ENCODE measurements at places on chromosomes 13 and 19. TPM values are rescaled to one million over a fixed set of nuclear protein-coding genes. Genes with fewer than 3 reads are reported as not detected.

DNA sequence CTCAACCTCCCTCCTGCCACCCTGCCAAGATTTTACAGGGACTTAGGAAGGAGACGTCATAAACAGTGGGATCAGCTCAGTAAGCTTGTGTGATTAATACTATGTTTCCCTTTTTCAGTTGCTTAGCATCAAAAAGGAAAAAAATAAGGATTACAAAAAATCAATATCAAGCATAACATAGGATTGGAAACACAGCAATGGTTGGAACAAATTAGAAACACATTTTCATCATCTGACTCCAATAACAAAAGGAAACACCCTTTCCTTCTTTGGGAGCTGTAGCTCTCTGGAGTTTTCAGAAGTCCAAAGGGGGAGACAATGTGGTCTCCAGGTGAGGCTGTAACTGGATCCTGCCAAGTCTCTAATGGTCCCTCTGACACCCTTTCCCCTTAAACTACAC is 233.4 kb downstream of the B3GLCT start:
- no peaks in the 10 kb centered on the region for H3K4me1 ChIP-seq
- H3K36me3 ChIP-seq: no peaks in the 10 kb centered on the region
- H3K27ac ChIP-seq: no peak overlapping the region
- no peak overlapping the region for H3K4me3 ChIP-seq
- DNase-seq: no peak
- H3K27me3 ChIP-seq: peaks cover 46% of the 10 kb centered on the region

- DNase-seq: no peak
- no peaks in the 10 kb centered on the region for H3K27me3 ChIP-seq
- peaks cover 11% of the 10 kb centered on the region for H3K4me1 ChIP-seq
- no peak overlapping the region for H3K4me3 ChIP-seq
- no peak overlapping the region for H3K27ac ChIP-seq
Measured at GRCh38 chr13:31208559-31209122, 8.9 kb downstream of the B3GLCT start.

Gene KCNJ14
- 2.2 TPM for total RNA-seq

- no peak overlapping the region for H3K27ac ChIP-seq
- no peaks in the 10 kb centered on the region for H3K36me3 ChIP-seq
- no peak overlapping the region for H3K4me3 ChIP-seq
- peak; percentile 66 for DNase-seq
Measured at GRCh38 chr19:32543115-32543900, 37.7 kb upstream of the PDCD5 start.

GRCh38 chr13:71524613-71525304 is 342.2 kb downstream of the DACH1 start:
- no peak overlapping the region for H3K4me3 ChIP-seq
- no peak for DNase-seq
- H3K27ac ChIP-seq: no peak overlapping the region
- no peaks in the 10 kb centered on the region for H3K27me3 ChIP-seq

Gene AMER2
- total RNA-seq: not detected

- 0 out of 2 replicates have a peak overlapping the region, but pooled peaks have one; percentile 4 for H3K4me3 ChIP-seq
Measured at GRCh38 chr19:51784922-51785690, 9.9 kb upstream of the FPR3 start.

GRCh38 chr19:532561-533363 is 1.2 kb downstream of the CDC34 start:
- peak overlapping the region; percentile 89 for H3K4me3 ChIP-seq
- H3K36me3 ChIP-seq: 0 out of 2 replicates have a peak, but pooled peaks cover 11% of the 10 kb centered on the region
- 0 out of 2 replicates have a peak overlapping the region, but pooled peaks have one; percentile 2 for H3K27ac ChIP-seq

GRCh38 chr13:98097749-98098148 is 45.1 kb upstream of the FARP1 start:
- H3K4me1 ChIP-seq: no peaks in the 10 kb centered on the region
- H3K36me3 ChIP-seq: no peaks in the 10 kb centered on the region
- H3K27me3 ChIP-seq: no peaks in the 10 kb centered on the region
- DNase-seq: no peak

DNA sequence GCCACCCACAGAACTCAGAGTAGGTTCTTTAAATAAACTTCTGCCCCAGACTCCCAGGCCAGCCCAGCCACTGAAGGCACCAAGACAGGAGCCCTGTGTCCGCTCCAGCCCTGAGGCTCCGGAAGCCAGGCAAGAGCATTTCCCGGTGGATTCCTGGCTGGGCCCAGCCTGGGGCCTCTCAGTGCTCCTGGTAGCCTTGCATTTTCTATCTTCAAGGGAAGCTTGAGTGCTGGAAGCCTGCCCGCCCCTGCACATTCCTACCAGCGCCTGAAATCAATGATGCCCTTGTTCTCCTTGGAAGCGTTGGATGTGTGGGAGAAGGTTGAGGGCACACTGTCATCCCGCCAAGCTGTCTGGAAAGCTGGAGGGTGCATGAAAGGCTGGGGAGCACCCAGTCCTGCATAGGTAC is 70.3 kb downstream of the ALOX5AP start:
- H3K4me1 ChIP-seq: no peaks in the 10 kb centered on the region
- H3K36me3 ChIP-seq: no peaks in the 10 kb centered on the region
- no peak for DNase-seq
- no peaks in the 10 kb centered on the region for H3K27me3 ChIP-seq
- no peak overlapping the region for H3K4me3 ChIP-seq

- no peak for DNase-seq
- H3K36me3 ChIP-seq: no peaks in the 10 kb centered on the region
- H3K4me1 ChIP-seq: peaks cover 33% of the 10 kb centered on the region
Measured at GRCh38 chr13:30111810-30112209, 195.5 kb downstream of the KATNAL1 start.

GRCh38 chr19:10601999-10602329 is 14.9 kb upstream of the AP1M2 start:
- peaks cover 18% of the 10 kb centered on the region for H3K4me1 ChIP-seq
- H3K27me3 ChIP-seq: no peaks in the 10 kb centered on the region
- no peak overlapping the region for H3K27ac ChIP-seq
- no peak overlapping the region for H3K4me3 ChIP-seq

Gene MTUS2
- not detected for total RNA-seq

Gene LATS2
- 11.1 TPM for total RNA-seq

GRCh38 chr13:77339408-77339807 is 12.5 kb upstream of the MYCBP2 start:
- H3K27me3 ChIP-seq: no peaks in the 10 kb centered on the region
- no peak for DNase-seq
- H3K27ac ChIP-seq: no peak overlapping the region
- H3K36me3 ChIP-seq: no peaks in the 10 kb centered on the region
- H3K4me1 ChIP-seq: peaks cover 12% of the 10 kb centered on the region
- H3K4me3 ChIP-seq: no peak overlapping the region

DNA sequence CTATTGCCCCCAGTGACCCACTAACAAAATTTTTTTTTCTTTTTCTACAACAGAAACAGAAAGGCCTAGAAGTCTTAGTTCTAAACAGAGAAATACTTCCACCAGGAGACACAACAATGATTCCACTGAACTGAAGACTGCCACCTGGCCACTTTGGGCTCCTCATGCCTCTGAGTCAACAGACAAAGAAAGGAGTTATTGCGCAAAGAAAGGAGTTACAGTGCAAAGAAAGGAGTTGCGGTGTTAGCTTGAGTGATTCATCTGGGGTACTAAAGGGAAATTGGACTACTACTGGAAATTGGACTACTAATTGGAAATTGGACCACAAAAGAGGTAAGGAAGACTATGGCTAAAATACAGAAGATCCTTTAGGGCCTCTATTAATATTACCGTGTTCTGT is 116.6 kb downstream of the PCDH17 start:
- H3K27me3 ChIP-seq: no peaks in the 10 kb centered on the region
- no peaks in the 10 kb centered on the region for H3K36me3 ChIP-seq
- H3K4me3 ChIP-seq: no peak overlapping the region
- DNase-seq: peak; percentile 6
- H3K27ac ChIP-seq: no peak overlapping the region

GRCh38 chr13:23505007-23505406 is 65.2 kb upstream of the TNFRSF19 start:
- H3K4me3 ChIP-seq: no peak overlapping the region
- H3K27me3 ChIP-seq: no peaks in the 10 kb centered on the region
- DNase-seq: peak; percentile 35

DNA sequence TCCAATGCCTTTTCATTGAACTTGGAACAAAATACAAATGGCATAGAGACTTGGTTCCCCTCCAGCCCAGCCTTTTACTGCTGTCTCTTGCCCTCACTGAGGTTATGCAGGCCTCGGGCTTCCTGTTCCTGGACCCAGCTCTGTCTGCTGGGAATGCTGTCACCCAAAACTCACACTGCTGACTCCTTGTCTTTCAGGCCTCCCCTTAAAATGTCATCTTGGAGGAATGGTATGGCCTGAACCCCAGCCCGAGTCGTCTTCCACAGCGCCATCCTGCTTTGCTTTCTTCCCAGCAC is 9.7 kb upstream of the ANKRD10 start:
- no peak overlapping the region for H3K4me3 ChIP-seq
- no peak overlapping the region for H3K27ac ChIP-seq
- DNase-seq: no peak
- no peaks in the 10 kb centered on the region for H3K36me3 ChIP-seq
- H3K27me3 ChIP-seq: no peaks in the 10 kb centered on the region

Gene DKKL1
- 4.2 TPM for total RNA-seq

GRCh38 chr13:85700906-85701305 is 98.3 kb downstream of the SLITRK6 start:
- H3K27me3 ChIP-seq: no peaks in the 10 kb centered on the region
- no peaks in the 10 kb centered on the region for H3K36me3 ChIP-seq
- peak; percentile 62 for DNase-seq
- no peaks in the 10 kb centered on the region for H3K4me1 ChIP-seq
- H3K4me3 ChIP-seq: no peak overlapping the region

GRCh38 chr13:95301968-95302393 is 730 bp upstream of the ABCC4 start:
- H3K4me3 ChIP-seq: peak overlapping the region; percentile 85
- H3K27ac ChIP-seq: peak overlapping the region; percentile 59
- H3K27me3 ChIP-seq: no peaks in the 10 kb centered on the region
- no peaks in the 10 kb centered on the region for H3K36me3 ChIP-seq

GRCh38 chr13:20969182-20969581 is 66.6 kb upstream of the XPO4 start:
- peak; percentile 57 for DNase-seq
- 0 out of 2 replicates have a peak, but pooled peaks cover 5% of the 10 kb centered on the region for H3K4me1 ChIP-seq
- H3K36me3 ChIP-seq: peaks cover 11% of the 10 kb centered on the region
- H3K4me3 ChIP-seq: no peak overlapping the region
- H3K27me3 ChIP-seq: no peaks in the 10 kb centered on the region

Gene CAMSAP3
- total RNA-seq: 16.6 TPM

DNA sequence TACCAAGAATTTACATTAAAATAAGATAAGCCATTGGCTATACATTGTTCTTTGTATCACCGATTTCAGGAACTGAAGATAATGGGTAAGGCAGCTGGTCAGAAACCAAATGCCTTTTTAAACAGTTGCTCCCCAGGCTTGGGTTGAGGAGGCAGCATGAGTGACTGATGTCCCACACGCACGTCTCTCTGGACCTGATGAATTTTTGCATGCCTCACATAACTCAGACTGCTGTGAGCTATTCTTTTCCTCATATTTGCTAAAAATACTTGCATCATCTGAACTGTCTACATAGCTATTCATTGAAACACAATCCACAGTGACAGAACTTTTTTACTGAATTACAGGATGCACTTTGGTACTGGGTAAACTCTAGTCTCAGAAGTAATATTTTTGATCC is 123.6 kb upstream of the MAB21L1 start:
- no peak overlapping the region for H3K4me3 ChIP-seq
- DNase-seq: no peak
- no peaks in the 10 kb centered on the region for H3K27me3 ChIP-seq
- H3K36me3 ChIP-seq: no peaks in the 10 kb centered on the region

DNA sequence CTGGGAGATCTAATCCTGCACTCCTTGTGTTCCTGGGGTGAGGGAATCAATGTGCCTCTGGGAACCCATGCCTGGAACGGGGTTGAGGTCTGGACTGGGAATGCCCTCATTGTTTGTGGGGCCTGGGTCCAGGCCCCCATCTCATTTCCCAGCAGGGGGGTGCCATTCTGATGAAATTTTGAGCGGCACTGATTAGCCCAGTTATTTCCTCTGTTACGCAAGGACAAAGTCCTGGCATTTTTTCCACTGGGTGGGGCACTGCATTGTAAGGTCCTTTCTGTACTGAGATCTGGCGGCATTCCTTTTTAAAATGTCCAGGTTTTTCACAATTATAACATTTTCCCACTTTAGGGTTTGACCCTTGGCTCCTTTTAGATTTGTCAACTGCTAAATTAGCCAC is 14.8 kb downstream of the FPR3 start:
- peaks cover 48% of the 10 kb centered on the region for H3K4me1 ChIP-seq
- no peaks in the 10 kb centered on the region for H3K36me3 ChIP-seq
- DNase-seq: peak; percentile 51

Gene CYP4F22
- 0.07 TPM for total RNA-seq

GRCh38 chr19:3363841-3364500 is 2.4 kb upstream of the NFIC start:
- DNase-seq: no peak
- peaks cover 22% of the 10 kb centered on the region for H3K4me1 ChIP-seq
- no peaks in the 10 kb centered on the region for H3K27me3 ChIP-seq
- no peak overlapping the region for H3K4me3 ChIP-seq
- no peaks in the 10 kb centered on the region for H3K36me3 ChIP-seq
- no peak overlapping the region for H3K27ac ChIP-seq
